ENCODE measurements at places on chromosomes 5 and 9. TPM values are rescaled to one million over a fixed set of nuclear protein-coding genes. Genes with fewer than 3 reads are reported as not detected.
A peak's percentile ranks its signal among the peaks of the same experiment; 100 is the strongest.

DNA sequence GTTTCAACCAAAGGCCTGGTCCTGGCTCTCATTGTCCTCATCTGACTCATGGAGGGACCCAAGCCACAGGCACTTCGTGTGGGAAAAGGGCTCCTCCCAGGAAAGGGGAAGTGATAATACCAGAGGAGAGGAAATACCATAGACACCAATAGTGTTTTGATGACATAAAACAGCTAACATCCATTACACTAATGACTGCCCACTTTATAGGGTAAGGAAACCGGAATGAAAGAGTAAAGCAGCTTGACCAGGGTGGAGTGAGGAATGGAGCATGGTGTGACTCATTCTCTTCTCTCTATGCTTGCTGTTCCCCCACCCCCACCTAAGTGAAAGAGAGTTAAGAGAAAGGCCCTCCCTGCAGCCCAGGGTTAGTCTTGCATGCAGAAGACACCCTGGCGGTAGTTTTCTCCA, 67.4 kb upstream of the HRH2 start:
- H3K36me3 ChIP-seq = no peaks in the 10 kb centered on the region
- peaks cover 2% of the 10 kb centered on the region for H3K27me3 ChIP-seq
- no peak overlapping the region for H3K4me3 ChIP-seq
- H3K27ac ChIP-seq = no peak overlapping the region
- DNase-seq = peak; percentile 15

The MEIKIN gene
- not detected for polyA plus RNA-seq

DNA sequence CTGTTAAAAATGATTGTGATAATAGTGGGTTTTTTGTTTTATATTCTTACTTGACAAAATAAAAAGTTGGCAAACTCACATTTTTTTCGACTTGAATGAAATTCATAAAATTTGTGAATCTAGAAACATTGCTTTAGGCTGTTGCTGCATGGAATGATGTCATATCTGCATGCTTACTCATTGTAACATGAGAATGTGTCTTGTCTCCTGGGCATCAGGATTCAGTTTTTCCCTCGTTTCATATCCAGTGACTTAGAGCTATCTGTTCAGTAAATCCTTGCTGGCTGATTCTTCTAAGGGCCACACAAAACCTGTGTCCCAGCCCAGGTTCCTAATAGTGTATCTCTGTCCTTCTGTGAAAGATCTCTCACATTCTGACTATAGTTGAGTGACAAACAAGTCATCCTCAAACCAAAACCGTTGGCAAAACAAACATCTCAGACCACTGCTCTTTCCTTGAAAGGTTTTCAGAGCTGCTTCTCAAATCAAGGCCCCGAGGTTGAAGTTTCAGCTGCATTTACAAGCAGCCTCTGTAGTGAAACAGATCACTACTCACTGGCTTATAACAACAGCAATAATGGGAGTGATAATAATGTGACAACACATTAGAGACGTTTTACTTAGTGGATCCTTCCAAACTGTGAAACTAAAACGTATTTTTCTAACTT, 95.0 kb downstream of the NPR3 start:
- H3K4me1 ChIP-seq = peaks cover 8% of the 10 kb centered on the region
- no peaks in the 10 kb centered on the region for H3K36me3 ChIP-seq
- peak; percentile 93 for DNase-seq
- peak overlapping the region; percentile 66 for H3K27ac ChIP-seq

GRCh38 chr5:76590027-76590426, 33.2 kb downstream of the F2RL2 start:
- no peak overlapping the region for H3K27ac ChIP-seq
- no peak for DNase-seq
- no peaks in the 10 kb centered on the region for H3K36me3 ChIP-seq
- no peak overlapping the region for H3K4me3 ChIP-seq

The SCGB3A2 gene
- 60.5 TPM for polyA plus RNA-seq
